ENCODE measurements at places on chromosomes 3 and 15.
A peak's percentile ranks its signal among the peaks of the same experiment; 100 is the strongest.

- peak; percentile 34 for DNase-seq
Observed at GRCh38 chr3:157103280-157103679, 56.7 kb downstream of the CCNL1 start.

DNA sequence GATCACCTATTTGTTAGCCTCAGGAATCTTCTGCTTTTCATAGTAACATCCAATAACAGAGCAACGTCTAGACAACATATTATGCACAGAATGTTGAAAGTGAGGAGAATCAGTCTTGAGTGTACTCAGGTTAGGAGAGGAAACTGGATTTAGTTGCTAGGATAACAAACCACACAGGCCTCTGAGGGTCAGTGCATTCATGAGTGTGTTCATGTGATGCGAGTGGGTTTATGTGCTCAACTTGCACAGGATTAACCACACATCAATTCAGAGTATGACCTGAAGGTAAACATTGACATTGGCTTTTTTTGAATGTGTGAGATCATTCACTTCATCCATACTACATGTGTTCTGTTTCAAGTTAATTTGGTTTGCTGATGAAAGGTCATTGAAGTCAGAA lies 287.6 kb downstream of the DIPK2A start:
- DNase-seq, result no peak

DNA sequence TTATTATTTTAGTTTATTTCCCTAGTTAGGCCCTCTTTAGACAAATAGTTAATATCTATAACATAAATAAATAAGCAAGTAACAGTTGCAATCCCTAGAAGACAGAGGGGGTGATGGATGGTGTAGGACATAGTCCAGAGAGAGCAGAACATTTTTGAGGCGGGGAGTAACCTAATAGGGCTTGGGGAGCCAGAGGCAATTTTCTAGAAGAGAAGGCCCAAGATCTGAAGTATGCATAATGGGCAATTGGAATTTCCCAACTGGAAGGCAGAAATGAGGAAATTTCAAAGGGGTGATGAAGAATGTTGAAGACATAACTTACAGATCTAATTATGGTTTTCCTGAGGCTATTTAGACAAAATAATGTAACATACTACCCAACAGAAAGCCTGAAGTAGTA lies 525.7 kb downstream of the TUSC7 start:
- DNase-seq, result no peak

GRCh38 chr15:100733101-100733842 lies 130.9 kb downstream of the ASB7 start:
- DNase-seq, result no peak

- DNase-seq, result peak; percentile 36
Observed at GRCh38 chr3:4935347-4935746, 43.9 kb upstream of the BHLHE40 start.

- no peak for DNase-seq
Observed at GRCh38 chr15:80501476-80501875, 97.3 kb downstream of the ARNT2 start.

- no peak for DNase-seq
Observed at GRCh38 chr3:159924411-159924810, 64.2 kb upstream of the IL12A start.

DNA sequence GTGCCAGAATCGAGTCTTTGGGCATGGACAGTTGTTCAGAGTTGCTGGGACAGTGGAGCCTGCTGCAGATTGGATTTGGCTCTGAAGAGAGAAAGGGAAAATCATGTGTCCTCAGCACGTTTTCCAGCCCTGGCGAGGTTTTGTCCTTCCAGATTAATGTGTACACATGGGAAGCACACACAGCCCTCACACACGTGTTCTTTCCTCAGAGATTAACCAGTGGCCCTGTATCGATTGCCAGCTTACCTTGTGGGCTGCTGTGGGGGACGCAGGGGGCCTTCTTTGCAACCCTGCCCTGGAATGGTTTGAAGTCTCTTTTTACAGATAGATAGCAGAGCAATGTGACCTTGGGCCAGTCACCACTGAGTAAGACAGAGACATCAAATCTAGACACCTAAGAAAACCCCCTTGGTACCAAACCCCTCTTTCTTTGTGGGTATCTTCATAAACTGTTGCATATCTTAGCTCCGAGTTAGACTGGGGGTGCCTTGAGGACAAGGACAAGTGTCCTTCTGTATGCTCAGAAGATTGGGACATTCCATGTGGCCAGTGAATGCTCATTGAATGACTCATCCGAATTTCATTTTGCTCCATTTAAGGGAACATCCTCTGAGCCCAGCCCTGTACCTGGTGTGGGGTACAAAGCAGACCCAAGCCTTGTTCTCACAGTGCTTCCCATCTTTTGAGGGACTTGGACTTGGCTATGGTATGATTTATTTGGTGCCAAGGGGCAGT lies 48.0 kb downstream of the SMAD6 start:
- no peak for DNase-seq

GRCh38 chr15:75809986-75810750 lies 33.1 kb upstream of the UBE2Q2 start:
- no peak for DNase-seq

GRCh38 chr3:86230762-86231161 lies 760.2 kb downstream of the VGLL3 start:
- no peak for DNase-seq

DNA sequence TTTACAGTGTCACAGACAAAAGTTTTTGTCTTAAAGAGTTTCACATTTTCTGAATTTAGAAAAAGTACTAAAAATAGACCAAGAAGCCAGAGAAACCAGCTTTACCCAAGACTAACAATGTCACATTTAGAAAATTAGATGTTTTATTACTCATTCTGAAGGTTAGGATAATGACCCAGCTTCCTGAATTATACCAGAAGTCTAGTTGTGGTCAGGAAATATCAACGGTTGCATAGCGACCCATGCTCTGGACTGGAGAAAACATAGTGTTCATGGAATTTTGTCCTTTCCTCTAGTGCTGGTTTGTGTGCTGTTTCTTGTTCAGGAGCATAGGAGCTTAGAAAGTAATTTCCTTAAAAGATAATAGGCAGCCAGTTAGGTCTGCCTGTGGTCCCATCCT lies 59.0 kb downstream of the DPPA2 start:
- no peak for DNase-seq

- DNase-seq, result no peak
Observed at GRCh38 chr3:186038360-186038759, 70.5 kb downstream of the ETV5 start.

GRCh38 chr3:191417457-191417729 lies 43.6 kb upstream of the PYDC2 start:
- no peak for DNase-seq

DNA sequence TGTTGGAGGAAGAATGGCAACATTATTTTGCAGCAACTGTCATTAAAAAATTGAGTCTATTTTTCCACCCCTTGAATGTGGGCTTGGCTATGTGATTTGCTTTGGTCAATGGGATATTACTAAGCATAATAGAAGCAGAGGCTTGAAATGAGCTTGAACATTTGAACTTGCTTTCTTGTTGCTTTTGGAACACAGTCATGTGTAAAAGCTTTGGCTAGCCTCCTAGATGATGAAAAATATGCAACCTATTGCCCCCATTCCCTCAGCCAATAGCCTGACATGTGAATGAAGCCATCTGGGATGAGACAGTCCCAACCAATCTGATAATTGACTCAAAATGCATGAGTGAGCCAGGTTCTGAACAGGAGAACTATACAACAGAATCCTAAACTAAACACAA lies 78.4 kb downstream of the PLSCR2 start:
- no peak for DNase-seq

DNA sequence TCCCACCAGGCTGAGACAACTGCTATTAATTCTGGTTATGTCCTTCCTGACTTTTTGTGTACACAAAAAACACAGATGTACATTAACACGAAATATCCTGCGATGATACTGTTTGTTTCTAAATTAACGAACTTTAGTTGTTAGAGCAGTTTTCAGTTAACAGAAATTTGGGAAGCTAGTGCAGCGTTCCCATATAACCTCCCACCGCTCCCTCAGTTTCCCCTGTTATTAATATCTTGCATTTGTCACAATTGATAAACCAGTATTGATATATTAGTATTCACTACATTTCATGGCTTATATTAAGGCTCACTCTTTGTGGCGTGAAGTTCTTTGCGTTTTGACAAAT lies 45.3 kb upstream of the RNU6-1 start:
- no peak for DNase-seq

- no peak for DNase-seq
Observed at GRCh38 chr3:30355622-30356021, 250.8 kb upstream of the TGFBR2 start.

- peak; percentile 75 for DNase-seq
Observed at GRCh38 chr15:74776821-74777768, 4.8 kb upstream of the CSK start.

DNA sequence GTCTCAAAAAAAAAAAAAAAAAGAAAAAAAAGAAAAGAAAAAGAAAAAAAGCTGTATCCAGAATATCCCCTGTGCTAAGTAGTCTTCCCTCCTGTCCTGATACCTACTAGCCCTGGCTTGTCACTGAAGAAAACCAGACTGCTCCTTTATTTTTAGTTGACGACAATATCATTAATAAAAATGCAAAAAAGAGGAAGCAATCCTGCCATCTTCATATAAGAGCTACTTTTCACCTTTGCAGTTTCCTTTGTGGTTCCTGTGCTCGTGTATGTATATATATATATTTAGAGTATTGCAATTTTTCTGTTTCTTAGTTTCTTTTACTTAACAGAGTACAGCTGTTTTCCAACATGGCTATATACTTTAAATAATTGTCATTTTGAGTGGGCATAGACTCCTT lies 13.6 kb downstream of the C3orf20 start:
- DNase-seq, result no peak

GRCh38 chr3:53719796-53720195 lies 126.4 kb downstream of the CHDH start:
- no peak for DNase-seq

DNA sequence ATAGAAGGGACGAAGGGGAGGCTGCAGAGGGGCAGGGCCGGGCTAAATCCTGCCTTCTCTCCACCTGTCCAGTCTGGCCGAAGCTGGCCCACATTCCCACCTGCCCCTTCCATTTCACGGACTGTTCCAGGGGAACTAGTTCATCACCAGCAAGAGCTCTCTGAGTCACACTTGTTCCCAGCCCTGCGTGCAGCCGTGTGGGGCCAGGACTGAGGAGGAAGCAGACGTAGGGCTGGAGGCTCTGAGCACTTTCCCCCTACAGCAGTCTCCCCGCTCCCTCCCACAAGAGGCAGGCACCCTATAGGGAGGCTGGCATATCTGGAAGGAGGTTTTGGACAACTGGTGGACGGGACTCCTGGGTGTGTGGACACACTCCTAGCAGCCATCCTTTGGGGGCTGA lies 3.0 kb downstream of the ITIH4 start:
- no peak for DNase-seq

GRCh38 chr3:54511766-54512365 lies 389.5 kb downstream of the CACNA2D3 start:
- no peak for DNase-seq

GRCh38 chr3:17535274-17535673 lies 207.2 kb downstream of the TBC1D5 start:
- DNase-seq, result no peak

GRCh38 chr15:34883633-34884032 lies 85.9 kb downstream of the AQR start:
- DNase-seq, result no peak

GRCh38 chr3:138971766-138972320 lies 24.8 kb downstream of the FOXL2NB start:
- no peak for DNase-seq

- DNase-seq, result no peak
Observed at GRCh38 chr3:95815828-95816227, 998.6 kb upstream of the EPHA6 start.

GRCh38 chr15:50886611-50887345 lies 21.7 kb upstream of the AP4E1 start:
- no peak for DNase-seq

DNA sequence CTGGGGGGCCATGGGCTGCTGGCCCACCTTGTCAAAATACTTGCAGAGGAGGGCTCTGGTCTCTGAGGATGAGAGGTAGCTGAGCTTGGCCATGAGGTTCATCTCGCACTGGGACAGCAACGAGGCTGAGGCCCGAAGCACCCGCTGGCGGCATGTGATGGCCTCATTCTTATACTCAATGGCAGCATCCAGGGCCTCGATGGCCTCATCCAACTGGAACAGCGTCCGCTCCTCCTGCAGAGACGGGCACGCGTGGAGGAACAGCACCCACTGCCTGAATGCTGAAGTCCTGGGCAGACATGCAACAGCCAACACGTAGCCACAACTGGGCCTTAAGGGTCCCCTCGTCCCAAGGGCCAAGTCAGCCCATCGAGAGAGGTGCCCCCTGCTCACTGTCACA lies 25.0 kb downstream of the KIF7 start:
- DNase-seq, result no peak

- DNase-seq, result no peak
Observed at GRCh38 chr3:45553469-45553974, 41.0 kb upstream of the LIMD1 start.

DNA sequence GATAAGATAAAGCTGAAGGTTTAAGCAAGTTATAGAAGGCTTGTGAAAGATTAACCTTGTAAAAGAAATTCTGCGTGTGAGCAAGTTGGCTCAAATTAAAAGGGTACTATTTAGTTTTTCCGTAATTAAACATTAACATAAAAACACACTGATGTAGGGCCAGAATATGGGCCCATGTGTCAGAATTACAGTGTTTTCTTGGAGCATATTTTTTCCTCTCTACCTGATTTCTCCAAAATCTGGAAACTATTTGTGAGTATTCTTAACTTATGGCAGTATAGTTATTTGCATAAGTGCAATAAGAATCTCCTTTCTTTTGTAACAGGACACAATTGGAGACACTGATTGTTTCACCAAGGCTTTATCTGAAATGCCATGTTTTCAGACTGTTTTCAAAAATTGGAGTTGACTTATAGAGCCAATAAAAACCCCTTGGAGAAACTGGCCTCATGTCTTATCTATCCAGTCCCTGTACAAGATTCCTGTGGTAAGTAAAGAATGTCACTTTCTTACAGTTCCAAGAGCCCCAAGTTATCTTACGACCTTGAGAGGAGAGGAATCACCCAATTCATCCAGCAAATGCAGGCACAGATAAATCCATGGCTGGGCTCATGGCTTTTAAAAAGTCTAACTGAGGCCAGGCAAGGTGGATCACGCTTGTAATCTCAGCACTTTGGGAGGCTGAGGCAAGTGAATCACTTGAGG lies 47.8 kb upstream of the P2RY1 start:
- DNase-seq, result no peak

GRCh38 chr15:90497912-90498311 lies 31.8 kb upstream of the CRTC3 start:
- DNase-seq, result no peak

- DNase-seq, result no peak
Observed at GRCh38 chr3:154280161-154280560, 44.1 kb downstream of the DHX36 start.

GRCh38 chr15:93830221-93831080 lies 400.9 kb upstream of the MCTP2 start:
- DNase-seq, result no peak

Measured in activated T-cell treated with anti-CD3 and anti-CD28 coated beads, Interleukin-2, amount 50 U/mL, for 72 hours (primary cell).